ENCODE measurements at places on chromosomes 2 and 18.

GRCh38 chr18:34808389-34808788 is 98.3 kb downstream of the DTNA start:
- DNase-seq = no peak

- no peak for DNase-seq
Measured at GRCh38 chr18:46468426-46469180, 188.4 kb downstream of the LOXHD1 start.

GRCh38 chr18:79554321-79554720 is 125.3 kb upstream of the CTDP1 start:
- no peak for DNase-seq

- no peak for DNase-seq
Measured at GRCh38 chr2:160918906-160919503, 241.2 kb upstream of the TANK start.

GRCh38 chr2:232236200-232236599 is 142.4 kb upstream of the ALPP start:
- no peak for DNase-seq

DNA sequence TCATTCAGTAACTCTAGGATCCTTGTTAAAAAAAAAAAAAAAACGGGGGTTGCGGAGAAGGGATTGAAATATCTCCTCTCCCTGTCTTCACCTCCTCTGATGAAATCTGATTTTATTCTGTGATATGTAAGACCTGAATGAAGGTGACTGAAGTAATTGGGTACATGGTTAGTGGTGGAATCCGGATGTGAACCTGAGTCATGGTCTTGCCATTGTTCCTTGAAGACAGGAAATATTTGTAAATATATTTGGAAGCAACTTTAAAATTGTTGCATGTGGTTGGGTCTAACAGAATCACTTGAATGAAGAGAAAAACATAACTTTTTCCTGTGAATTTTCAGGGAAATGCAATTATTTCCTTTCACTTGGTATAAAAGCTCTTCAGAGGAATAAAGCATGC is 3.0 kb upstream of the IL1A start:
- no peak for DNase-seq

DNA sequence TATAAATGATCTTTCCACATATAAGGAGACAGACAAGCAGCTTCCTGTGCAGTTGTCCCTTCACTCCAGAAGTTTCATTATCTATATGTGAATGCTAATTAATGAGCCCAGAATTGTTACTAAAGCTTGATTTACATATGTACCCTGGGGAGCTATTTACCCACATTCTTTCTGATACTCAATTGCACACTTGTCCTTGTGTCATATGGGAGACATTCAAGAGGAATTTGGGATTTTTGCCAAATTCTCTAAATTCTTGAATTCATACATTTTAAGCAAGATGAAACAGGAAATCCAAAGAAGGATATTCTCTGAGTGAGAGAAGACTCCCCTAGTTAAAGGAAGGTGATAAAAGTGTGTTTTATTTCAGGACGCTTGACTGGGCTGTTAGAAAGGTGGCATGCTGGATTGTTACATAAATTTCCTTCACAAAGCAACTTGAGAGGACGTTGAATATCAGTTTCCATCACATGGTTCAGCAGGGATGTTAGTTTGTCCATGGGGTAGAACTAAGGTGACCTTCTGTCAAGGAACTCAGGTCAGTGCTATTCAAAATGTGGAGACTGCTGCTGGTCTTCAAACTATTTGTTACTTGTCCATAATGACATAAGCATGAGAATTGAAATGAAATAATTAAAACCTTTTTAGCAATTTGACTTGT is 368.2 kb downstream of the IRS1 start:
- DNase-seq = no peak

DNA sequence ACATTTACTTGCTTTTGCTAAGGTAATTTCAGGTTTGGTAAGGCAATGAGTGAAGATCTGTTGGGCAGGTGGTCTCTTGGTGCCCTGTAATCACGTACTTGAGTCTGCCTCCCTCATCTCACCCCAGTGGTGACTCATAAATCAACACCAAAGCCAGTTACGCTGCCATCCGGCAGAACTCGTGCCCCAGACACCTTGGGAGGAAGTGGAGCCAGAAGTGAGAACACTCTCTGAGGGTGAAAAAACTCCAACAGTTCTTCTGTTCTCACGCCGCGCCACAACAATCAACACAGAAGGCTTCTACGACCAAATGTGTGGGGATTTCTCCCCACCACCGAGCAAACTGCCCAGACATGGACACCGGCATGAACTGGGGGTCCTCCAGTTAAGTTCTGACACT is 206.2 kb downstream of the ARL4C start:
- DNase-seq = peak; percentile 91

- DNase-seq = no peak
Measured at GRCh38 chr2:224690868-224691267, 25.3 kb downstream of the CCDC195 start.

DNA sequence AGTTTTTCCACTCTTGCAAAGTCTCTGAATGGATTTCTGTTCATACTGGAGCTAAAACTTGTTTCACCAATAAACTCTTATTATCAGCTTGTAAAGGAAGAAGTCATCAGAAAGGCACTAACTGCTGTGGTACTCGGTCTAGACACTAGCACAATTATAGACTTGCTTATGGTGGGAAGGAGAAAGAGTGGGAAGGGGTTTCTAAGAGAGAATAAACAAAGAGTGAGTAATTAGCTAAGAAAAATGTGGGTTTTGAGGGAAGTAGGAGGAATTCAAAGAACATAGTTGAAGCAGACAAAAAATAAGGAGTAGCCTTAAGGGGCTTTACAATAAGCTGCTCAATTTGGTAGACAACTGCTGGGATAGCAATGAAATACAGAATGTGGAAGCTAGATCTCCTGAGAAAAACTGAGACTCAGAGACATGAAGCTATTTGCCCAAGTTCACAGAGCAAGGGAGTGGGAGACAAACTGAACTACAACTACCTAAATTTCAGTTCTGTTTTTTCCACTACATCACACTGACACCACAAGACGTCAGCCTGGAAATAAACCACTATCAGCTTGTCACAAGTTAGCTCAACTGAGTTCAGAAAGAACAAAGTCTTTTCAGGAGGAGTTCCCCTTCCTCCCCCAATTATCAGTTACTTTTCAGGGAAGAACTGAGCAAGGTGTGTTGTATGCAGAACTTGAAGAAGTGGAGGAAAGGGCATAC is 59.7 kb downstream of the MAP4K3 start:
- DNase-seq = no peak

GRCh38 chr2:98241592-98241991 is 104.7 kb upstream of the CNGA3 start:
- no peak for DNase-seq

DNA sequence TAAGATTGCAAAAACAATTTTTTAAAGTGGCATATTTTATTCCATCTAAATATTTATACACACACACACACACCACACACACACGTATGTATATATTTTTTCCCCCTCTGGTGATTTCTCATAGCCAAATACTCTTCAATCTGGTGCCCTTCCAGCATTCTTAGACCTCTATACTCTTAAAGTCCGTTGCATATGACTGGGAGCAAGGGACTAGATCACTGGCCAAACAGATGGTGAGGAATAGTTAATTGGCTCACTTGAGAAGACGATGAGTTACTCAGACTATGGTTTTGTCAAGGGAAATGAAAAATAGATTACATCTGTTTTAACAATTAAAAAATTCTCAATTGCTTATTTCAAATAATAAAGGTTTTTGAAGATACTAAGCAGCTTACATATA is 512.5 kb upstream of the LRRTM4 start:
- no peak for DNase-seq

GRCh38 chr2:9832586-9832985 is 10.7 kb upstream of the TAF1B start:
- no peak for DNase-seq

DNA sequence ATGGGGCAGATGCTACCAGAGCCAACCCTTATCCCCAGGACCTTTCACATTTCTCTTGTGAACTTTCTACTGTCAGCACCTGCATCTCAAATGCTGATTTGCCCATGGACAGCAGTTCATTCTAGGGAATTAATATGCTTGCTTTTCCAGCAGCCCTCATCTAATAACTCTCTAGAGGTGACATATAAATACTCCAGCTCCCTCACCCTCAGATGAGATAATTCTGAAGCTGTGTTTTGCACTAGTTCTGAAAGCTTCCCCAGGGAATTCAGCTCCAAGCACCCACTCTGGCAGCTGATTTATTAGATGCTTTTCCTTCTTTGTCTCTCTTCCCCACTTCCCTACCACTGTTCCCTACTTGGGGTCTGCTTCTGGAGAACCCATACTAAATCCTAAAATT is 62.1 kb downstream of the PLCL1 start:
- no peak for DNase-seq

DNA sequence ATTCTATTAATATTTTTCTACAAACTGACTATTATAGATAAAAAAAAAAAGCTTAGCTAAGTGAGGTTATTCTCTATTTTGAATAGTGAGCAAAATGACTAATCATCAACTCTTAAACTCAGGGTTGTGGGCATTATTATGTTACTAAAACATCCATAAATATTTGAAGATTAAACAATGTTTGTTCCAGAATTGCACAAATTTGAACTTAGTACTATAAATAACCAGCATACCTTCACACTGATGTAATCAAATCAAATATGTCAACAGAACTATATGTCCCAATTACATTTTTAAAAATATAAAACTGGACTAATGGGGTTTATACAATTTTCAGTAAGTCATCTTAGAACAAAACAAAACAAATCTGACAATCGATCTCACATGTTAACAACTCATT is 800.9 kb downstream of the LRP1B start:
- no peak for DNase-seq

DNA sequence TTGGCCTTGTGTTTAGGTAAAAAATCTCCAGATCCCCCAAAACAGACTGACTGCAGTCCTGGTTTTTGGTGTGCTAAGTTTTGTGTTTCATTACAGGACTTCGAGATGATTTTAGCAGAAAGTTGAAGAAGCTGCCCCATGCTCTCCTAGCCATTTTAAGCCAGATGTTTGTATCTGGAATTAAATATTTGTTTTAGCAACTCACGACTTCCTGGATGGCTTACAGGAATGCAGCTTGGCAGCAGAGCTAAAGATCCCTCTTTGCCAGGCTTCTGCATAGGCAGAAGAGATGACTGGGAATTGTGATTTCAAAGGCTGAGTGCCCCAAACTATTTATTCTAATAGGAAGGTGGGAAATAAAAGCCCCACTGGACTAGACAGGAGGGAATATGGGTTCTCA is 31.1 kb downstream of the ONECUT2 start:
- no peak for DNase-seq

DNA sequence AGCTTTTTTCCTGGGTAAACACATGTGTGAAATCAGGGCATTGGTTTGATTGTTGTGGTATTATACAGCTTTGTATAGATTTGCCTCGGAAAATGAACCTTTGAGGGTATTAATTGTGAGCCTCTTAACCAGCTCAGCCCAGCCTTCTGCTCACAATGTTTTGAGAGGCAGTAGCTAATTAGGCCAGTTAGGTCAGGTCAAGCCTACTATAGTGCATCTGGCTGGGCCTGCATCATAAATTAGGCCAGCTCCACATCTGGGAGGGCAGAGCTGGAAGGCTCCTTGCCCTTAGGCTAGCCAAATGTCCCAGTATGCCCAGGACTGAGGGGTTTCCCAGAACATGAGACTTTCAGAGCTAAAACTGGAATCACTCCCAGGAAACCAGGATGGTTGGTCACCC is 43.0 kb downstream of the LRATD1 start:
- DNase-seq = no peak

DNA sequence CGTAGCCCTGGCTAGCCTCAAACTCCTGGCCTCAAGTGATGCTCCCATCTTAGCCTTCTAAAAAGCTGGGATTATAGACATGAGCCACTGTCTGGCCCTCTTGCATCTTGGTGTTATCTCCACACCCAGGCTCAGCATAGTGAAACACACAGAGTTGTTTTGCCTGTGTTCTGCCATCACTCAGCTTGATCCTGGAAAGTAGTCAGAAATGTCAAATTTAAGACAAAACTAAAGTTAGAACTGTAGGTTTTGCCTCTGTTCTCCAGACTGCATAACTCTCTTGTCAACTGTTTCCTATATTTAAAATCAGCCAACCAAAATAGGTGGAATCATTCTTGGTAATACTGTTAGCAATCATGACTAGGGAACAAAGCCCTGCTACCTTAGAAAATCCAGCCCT is 72.1 kb upstream of the GULP1 start:
- DNase-seq = no peak

DNA sequence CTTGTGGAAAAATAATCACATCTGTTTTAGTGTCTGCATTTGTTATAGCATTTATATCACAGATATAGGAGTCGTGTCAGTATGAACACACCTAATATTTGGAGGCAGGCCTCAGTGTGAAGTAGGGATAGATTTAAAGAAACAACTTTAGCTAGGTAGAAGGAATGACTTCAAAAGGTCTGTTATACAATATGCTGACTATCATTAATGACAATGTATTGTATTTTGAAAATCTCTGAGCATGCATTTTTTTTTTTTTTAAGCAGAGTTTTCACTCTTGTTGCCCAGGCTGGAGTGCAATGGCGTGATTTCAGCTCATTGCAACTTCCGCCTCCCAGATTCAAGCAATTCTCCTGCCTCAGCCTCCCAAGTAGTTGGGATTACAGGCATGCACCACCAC is 248.3 kb downstream of the EN1 start:
- no peak for DNase-seq

DNA sequence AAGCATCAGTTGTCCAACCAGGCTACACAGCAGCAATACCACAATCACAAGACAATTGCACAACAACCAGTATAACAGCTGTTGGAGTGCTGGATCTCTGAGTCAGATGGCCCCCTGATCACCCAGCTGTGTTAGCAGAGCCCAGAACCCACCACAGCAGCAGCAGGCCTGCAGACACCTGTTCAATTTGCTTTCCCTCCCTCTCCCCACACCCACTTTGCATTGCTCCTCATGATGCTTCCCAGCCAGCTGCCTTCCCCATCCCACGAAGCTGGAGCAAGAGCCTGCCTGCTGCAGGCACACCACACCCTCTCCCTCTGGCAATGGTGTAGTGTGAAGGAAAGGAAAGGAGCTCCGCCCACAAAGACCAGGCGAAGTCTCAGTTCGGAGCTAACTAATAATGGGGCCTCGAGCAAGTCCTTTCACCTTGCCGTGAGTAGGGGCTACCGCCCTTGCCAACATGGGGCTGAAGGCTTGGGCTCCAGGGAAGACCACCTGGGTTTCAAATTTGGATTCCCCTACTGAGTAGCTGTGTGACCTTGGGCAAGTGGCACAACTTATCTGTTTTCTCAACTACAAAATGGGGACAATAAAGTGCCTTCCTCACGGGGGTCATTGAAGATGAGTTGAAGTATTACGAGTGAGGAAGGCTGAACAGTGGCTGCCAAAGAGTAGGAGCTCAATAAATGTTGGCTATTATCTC is 19.4 kb upstream of the ZBTB7C start:
- DNase-seq = no peak
